ENCODE measurements at places on chromosomes 6 and 20.

- DNase-seq = no peak
Observed at GRCh38 chr6:16124198-16125180, 4.4 kb upstream of the MYLIP start.

- no peak for DNase-seq
Observed at GRCh38 chr6:2135401-2135800, 110.0 kb downstream of the GMDS start.

DNA sequence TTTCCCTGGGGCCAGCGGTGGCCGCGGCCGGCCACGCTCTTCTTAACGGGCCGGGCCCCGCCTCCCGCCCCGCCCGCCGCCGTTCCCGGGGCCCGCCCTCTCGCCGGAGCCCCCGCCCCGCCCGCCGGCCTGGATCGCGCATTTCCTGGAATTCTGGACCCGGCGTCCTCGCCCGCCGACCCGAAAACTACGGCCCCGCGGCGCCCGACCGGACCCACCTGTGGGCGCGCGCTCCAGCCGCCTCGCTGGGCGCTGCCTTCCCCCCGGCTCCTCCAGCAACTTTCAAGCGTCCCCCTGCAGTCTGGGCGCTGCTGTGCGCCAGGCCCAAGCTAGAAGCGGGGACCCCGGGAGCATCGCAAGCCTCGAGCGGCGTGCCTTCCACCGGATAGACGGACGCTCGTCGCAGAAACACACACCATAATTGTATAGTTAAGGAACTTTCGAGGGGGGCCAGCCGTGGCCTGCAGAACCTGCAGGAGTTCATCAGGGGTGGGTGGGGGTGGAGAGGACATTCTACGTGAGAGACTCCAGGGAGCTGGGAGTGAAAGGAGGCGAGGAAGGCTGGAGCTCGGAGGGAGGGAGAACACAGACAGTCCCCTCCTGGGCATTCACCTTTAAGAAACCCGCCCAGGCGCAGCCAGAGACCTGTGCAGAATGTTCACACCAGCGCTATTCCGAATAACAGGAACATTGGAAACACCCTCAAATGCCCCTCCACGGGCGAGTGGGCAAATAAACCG, at the start of gene ADA:
Gene ADA, minus strand, starts transcription at position 16 of the 740 bp plus-strand sequence. CDS start 92 bp downstream, outside the sequence.
- DNase-seq = no peak

DNA sequence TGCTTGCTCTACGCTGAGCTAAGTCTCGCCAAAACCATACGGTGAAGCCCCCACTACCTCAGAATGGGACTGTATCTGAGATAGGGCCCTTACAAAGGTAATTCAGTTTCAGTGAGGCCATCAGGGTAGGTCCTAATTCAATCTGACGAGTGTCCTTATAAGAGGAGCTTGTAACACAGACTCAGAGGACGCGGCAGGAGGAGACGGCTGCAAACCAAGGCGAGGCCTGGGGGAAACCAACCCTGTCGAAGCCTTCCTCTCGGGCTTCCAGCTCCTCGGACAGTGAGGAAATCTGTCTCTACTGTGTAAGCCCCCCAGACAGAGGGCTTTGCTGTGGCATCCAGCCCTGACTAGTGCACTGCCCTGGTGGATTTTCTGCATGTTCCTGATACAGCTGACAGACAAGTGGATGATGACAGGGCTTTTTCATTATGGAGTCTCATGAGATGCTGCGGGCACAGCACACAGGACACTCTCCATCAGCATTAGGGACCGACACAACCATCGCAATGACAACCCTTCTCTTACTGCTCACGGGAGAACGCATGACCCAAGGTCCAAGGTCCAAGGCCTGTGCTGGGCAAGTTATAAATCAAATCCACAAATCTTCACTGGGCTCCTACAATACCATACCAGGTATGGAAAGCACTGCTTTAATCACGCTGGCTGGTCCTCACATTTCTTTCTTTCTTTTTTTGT, 48.2 kb downstream of the SSR1 start:
- no peak for DNase-seq

DNA sequence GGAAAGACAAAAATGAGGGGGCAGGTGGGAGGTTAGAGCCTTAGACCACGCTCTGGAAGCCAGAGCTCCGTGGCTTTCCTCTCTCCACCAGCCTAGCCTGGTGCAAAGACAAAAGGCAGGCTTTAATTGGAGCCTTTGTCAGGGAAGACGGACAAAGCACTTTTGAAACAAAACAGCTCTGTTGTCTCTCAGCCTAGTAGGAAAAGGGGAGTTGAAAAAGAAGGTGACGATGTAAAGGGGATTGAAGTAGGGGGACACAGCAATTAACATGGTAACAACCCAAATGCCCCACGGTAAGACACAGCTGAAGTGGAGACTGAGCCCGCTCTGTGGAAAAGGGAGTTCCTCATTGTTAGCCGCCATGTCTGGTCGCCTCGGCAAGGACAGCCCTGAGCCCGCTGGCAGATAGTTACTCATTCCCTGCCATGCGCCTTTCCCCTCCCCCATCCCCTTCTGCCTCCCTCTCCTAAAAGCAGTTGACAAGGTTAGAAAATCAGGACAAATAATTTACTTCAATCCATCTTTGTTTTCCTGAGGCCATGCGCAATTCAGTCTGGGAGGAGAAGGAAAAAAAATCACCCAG, 93.0 kb downstream of the TCP11 start:
- no peak for DNase-seq

- DNase-seq = no peak
Observed at GRCh38 chr6:158552055-158552795, 7.7 kb upstream of the TMEM181 start.

DNA sequence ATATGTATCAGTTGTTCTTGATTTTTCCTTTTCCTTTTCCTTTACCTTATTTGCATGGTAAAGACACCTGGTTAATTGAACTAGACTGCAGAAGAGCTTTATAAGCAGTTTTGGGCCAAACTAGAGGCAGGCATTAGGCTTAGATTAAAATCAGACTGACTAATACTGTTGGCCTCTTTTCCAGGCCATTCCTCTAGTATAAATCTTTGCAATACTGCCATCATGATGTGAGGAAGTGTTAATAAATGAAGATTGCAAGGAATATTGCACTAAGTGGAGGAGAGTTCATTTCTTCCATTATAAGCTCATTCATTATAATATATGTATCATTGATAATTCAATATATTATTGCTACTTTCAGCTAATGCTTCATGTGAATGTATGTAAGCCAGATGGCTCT, 163.8 kb downstream of the MMUT start:
- DNase-seq = no peak

DNA sequence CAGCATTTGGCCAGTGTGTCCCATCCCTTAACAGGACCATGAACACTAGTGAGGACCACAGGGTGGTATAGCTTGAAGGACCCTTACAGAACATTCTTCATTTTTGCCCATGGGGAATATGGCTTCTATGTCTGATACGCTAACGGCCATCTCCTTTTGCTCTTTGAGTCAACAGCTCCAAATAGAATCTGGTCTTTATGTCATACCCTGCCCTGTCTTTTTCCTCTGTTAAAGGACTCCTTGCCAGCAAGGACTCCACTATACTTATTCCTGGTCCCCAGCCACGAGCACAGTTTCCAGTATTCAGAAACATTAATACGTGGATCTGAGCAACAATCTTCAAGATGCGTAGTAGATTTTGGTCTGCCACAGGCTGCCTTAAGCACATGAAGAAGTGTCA, 22.5 kb downstream of the SERPINB1 start:
- no peak for DNase-seq

DNA sequence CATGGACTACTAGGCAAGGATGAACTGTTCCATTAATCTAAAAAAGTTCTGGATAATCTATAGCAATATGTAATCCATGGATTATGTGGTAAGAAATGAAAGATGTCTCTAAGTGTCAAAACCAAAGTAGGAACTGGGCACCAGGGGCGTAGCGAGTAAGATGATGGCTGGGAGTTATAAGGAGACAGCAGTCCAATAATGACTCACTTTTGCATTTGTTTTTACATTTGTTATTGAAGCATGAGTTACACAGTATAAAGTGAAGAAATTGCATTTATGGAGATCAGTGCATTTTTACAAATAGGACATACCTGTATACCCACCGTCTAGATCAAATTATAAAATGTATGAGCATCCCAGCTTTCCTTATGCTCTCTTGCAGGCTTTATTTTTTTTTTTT, 878.5 kb upstream of the MAP3K7 start:
- DNase-seq = no peak

- no peak for DNase-seq
Observed at GRCh38 chr6:110317189-110317588, 41.0 kb downstream of the METTL24 start.

DNA sequence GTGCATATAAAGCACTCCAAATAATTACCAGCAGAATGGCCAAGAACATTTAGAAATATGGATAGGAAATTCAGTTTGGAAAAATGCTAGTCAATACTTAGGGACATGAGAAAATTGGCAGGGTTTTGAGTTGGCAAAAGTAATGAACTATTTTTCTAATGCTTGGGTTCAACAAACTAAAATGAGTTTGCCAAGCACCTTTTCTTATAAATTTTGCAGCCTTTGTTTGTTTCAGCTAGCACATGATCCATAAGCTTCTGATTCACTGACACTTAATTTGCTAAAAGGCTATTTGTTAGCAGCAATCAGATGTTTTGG, 324.8 kb downstream of the QKI start:
- DNase-seq = no peak

GRCh38 chr20:63636752-63637628, 10.1 kb upstream of the GMEB2 start:
- DNase-seq = no peak

DNA sequence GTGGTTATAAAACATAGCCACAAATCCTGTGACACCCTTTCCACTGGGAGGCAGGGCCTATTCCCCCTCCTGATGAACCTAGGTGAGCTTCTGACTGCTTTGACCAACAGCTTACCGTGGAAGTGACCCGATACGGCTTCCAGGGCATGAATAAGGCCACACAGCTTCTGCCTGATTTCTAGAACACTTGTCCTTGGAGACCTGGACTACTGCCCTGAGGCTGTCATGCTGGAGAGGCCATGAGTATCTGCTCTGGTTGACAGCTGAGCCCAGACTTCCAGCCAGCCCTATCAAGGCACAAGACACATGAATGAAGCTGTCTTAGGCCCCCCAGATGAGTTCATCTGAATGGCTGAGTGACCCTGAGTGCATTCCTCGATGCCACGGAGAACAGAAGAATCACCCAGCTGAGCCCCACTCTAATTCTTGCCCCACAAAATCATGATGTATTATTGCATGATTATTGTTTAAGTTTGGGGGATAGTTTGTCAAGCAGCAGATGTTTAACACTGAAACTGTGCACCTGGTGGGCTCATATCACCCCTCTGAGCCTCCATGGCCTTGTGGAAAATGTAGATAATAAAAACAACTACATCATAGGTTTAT, 16.6 kb downstream of the TP53RK start:
- no peak for DNase-seq

DNA sequence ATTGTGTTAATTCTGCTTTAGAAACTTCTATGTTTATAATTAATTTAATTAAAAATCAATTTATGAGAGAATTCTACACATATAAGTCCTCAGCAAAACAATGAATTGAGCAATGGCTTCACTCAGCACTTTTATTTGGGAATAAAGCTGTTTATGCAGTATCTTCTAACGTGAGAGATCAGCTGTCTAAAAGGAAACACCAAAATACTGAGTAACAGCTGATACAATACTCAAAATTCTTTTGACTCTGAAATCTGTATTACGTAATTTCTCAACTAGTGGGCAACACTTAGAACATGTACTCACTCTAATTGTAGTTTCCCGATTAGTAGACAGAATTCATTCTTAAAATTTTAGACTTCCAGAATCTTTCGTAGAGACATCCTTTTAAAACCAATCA, 49.8 kb downstream of the MAP3K7 start:
- no peak for DNase-seq

GRCh38 chr6:145453376-145453775, 281.9 kb downstream of the EPM2A start:
- no peak for DNase-seq

- no peak for DNase-seq
Observed at GRCh38 chr6:104540743-104541142, 319.0 kb downstream of the HACE1 start.

GRCh38 chr6:170049641-170050561, 241.0 kb downstream of the DLL1 start:
- no peak for DNase-seq

DNA sequence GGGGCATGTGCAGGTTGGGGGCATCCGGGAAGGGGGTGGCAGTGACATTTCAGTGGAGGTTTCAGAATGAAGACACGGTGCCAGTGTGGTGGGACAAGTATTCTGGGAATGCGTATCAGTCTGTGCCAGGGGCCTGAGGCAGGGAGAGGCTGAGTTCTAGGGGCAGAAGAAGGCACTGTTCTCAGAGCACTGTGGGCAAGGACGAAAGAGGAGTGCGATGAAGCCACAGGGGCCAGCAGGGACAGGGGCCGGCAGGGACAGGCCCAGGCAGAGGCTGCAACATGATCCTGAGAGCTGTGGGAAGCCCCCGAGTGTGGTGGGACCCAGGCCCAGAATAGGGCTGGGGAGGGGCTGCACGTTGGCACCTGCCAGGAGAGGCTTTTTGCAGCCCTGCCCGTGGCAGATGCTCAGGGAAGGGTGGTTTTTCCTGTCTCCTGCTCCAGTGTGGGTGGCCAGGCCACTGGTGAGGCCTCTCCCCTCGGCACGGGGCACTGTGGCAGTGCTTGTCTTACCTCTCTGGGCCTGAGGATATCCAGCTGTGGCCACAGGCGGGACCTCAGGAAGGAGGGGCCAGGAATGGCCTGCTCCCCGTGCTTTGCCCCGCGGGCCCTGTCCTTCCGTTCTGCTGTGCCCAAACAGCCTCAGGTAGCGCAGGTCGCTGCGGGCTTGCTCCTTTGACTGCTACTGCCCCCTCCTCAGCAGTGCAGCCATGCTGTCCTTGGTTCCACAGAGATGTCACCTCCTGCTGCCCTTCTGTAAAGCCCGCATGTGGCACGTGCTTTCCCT, 10.0 kb downstream of the ENTPD6 start:
- no peak for DNase-seq

DNA sequence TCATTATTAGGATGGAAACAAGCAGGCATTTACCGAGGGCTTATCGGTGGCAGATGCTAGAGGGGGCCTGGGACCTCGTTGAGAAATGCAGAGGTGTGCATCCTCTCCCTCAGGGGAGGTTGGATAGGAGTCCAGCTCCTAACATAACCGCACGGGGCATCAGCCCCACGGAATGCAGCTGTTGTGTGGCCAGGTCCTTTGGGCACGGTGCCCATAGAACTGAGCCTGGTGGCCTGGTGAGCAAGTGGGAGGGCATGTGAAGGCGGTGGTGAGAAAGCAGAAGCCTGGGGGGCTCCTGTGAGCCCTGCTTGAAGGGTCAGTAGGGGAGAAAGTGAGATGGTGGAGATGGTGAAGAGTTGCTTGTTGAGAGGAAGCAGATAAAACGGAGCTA, 143.7 kb downstream of the CDH26 start:
- no peak for DNase-seq

GRCh38 chr20:63264519-63264918, 8.1 kb upstream of the ARFGAP1 start:
- no peak for DNase-seq

DNA sequence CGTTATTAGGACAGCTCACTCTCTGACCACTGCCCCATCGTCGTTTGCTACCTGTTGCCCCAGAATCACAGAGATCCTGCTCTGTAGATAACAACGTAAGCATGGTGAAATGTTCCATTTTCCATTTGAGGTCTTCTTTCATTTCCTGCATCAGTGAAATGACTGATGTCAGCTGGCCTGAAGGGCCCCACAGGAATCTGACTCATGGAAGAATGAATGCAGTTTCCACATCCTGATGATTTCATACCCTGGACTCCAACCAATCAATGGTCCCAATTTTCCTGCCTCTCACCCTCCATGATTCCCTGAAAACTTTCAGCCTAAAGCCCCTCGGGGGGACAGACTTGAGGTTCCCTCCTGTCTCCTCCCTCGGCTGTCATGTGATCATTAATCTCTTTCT, 394.4 kb upstream of the CDH4 start:
- no peak for DNase-seq

- DNase-seq = no peak
Observed at GRCh38 chr20:63108247-63108646, 101.5 kb upstream of the BHLHE23 start.

GRCh38 chr6:38167598-38167997, 348.1 kb downstream of the ZFAND3 start:
- DNase-seq = no peak
